ENCODE measurements at places on chromosomes 1 and 21.

- no peak for DNase-seq
Observed at GRCh38 chr1:46403916-46404315, 9.8 kb downstream of the FAAH start.

DNA sequence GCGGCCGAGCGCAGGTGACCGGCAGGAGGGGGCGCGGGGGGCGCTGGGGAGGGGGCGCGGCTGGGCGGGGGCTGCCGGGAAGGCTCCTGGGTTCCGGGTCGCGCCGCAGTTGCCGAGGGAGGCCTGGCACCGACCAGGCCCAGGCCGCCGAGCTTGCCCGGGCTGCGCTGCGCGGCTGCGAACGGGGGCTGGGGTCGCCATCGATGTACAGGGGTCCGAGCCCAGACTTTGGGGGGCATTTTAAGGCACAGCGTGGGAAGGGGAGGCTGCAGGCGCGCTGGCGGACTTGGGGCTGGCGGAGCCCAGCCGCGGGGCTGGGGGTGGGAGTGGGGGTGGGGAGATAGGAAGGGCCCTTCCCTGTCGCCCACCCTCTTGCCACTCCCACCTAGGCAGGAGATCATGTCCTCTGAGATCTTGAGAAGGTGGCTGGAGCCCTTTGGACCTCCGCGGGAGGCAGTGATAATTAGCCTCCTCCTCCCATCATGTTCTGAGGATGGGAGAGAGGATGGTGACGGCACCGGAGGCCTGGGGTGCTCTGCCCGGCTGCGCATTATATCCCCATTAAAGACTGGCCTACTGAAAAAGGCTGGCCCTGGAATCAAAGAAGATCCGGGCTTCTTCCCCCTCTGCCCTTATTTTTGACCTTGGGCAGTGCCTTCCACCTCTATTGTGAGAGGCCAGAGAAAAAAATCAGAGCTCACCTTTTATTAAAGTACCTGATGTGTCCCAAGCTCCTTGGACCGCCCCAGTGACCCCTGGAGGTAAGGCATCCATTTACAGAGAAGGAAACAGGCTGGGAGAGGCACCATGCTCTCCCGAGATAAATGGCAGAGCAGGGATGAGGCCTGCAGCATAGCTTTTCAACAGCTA, 497 bp downstream of the FBXO44 start:
- no peak for DNase-seq

GRCh38 chr1:5970610-5971273, 21.5 kb downstream of the NPHP4 start:
- no peak for DNase-seq

- DNase-seq = no peak
Observed at GRCh38 chr1:230114237-230114651, 47.2 kb downstream of the GALNT2 start.

DNA sequence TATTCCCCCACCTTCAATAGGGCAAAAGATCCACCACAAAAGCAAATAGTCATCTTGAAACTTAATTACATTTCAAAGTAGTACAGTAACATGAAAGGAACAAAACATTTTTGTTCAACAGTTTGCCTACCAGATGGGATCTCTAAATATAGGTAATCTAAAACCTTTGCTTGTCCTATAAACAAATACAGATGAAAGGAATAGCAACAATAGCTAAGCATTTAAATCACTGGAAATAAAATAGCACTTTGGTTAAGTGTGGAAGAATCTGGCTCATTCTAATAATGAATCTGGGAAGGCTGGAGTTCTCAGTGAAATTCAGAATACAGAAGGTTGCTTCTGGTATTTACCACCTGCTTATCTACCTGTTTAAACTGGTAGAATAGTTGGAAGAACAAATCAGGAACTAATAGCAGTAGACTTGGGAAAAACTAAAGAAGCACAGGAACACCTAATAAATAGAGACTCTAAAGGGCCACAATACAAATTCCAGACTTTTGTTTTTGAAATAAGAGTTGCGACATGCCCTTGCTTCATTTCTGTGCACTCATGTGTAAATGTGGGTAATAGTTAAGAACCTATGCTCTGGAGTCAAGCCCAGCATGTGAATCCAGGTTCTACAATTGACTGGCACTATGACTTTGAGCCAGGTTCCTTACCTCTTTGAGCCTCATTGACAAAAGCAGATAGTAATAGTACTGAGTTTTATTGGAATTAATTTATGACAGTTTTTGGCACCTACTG, 2.3 kb upstream of the LYPLAL1 start:
- no peak for DNase-seq
